ENCODE measurements at places on chromosomes 6 and 20. TPM values are rescaled to one million over a fixed set of nuclear protein-coding genes. Genes with fewer than 3 reads are reported as not detected.

DNA sequence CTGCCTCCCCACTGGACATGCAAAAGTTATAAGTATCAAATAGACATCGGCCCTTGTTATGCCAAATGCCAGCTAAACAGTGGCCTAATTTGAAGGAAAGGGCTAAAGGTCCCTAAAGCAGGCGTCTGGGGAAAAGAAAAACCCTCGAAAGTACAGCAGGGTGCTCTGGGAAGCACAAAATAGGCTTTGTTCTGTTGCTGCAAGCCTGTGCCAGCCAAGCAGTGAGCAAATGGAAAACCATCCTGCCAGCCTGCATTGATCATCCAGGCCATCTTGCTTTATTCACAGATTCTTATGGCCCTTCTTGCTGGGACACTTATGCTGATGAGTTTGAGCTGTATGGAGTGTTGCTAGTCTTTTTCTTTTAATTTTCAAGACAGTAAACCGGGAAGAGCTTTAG lies 62.2 kb upstream of the PLEKHG1 start:
- no peak for DNase-seq

DNA sequence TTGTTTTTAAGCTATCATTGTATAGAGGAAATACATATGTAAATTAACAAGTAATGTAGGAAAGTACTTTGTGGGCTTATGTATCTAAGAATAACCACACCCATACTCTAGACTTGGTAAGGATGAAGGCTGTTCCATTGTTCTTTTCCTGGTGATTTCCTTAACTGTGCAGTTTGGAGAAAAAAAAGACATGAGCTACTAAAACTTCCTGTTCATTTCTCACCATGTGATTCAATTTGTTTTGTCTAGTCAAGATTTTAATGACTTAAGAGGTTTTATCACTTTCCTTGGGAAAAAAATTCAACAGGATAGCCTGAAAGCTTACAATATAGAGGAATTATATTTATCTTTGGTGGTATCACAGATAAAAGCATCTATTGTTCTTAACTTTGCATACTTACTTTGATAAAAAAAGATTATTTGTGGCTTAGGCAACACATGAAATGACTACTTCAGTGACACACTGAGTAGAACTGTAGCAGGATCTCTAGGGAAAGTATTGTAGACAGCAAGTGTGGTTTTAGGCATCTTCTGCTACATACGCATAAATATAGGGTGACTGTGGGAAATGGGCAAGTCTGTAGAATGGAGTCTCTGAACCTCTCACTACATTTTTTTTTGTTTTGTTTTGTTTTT lies 80.3 kb downstream of the GJA1 start:
- no peak for DNase-seq

- DNase-seq = no peak
Observed at GRCh38 chr20:62117658-62118057, 4.6 kb upstream of the LSM14B start.

Gene GSTA2
- total RNA-seq = not detected

Gene PDE7B
- 11.6 TPM for total RNA-seq

Gene LTB
- total RNA-seq = 0.60 TPM
